ENCODE measurements at places on chromosomes 3 and 15.

GRCh38 chr3:5581743-5582142, 394.2 kb downstream of the EDEM1 start:
- DNase-seq: no peak

GRCh38 chr15:39251413-39252133, 329.3 kb upstream of the THBS1 start:
- no peak for DNase-seq

- DNase-seq: no peak
Observed at GRCh38 chr3:114453361-114453780, 159.5 kb downstream of the TIGIT start.

DNA sequence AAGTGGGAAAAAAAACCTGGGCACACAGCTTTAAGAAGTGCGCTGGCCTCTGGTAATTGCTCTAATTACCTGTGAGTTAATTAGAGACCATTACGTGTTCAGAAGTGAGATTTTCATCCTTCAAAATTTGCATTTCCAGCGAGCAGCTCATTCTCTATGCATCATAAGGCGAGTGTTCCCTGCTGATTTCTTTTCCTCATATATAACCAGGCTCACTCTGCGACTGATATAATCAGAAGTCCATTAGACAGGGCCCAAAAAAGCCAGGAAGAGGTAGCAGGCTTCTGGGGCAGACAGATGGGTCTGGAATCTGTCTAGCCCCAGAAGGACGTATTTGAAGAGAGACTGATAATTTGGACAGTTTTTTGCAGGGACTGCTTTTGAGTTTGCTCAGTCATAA, 158.7 kb downstream of the MTHFS start:
- DNase-seq: no peak

GRCh38 chr3:101292027-101292426, 28.3 kb downstream of the IMPG2 start:
- no peak for DNase-seq

- DNase-seq: no peak
Observed at GRCh38 chr15:78684657-78685056, 43.6 kb upstream of the CHRNB4 start.

Measured in stimulated activated CD8-positive, alpha-beta memory T cell treated with anti-CD3 and anti-CD28 coated beads, Interleukin-4, amount 100 ng/mL, for 4 hours (primary cell).